ENCODE measurements at places on chromosomes 5 and 9.

DNA sequence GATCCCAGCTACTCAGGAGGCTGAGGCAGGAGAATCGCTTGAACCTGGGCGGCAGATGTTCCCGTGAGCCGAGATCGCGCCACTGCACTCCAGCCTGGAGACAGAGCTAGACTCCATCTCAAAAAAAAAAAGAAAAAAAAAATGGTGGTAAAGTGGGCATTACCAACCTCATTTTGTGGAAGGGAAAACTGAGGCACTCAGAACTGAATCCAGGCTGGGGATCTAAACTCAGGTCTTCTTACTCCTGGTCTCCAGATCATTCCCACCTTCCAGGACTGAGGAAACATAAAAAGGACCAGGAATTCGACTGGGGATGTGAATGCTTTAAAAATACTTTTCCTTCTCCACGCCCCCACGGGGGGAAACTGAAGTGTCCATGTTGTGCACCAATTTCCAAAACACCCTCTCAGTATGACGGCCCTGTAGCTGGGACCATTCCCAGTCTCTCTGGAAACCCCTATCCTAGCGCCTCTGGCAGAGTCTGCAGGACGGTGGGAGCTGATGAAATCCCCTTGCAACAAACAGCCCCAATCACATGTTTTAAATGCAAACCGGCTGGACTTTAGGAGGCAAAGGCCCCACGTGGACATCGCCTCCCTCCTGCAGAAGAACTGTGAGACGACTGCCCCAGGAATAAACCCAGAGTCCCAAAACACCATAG is 8.9 kb upstream of the AKNA start:
- H3K27me3 ChIP-seq, result no peaks in the 10 kb centered on the region
- no peaks in the 10 kb centered on the region for H3K4me1 ChIP-seq
- H3K4me3 ChIP-seq, result no peak overlapping the region

DNA sequence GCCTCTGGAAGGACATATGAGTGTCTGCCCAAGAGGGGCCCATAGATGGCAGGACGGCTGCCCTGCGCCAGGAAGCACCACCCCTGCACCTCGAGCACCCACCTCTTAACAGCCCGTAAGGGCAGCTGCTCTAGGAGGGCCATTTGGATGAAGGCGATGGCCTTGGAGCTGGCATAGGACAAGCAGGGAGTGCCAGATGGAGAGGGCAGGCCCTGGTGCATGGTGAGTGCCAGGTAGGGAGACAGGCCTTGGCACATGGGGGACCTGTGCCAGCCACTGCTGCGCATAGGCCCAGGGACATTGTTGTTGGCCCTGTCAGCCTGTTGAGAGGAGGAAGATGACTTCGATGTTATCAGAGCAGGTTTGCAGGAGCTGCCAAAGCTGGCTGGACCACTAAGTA is 134.2 kb downstream of the SLC25A46 start:
- no peaks in the 10 kb centered on the region for H3K27me3 ChIP-seq
- no peak overlapping the region for H3K27ac ChIP-seq

DNA sequence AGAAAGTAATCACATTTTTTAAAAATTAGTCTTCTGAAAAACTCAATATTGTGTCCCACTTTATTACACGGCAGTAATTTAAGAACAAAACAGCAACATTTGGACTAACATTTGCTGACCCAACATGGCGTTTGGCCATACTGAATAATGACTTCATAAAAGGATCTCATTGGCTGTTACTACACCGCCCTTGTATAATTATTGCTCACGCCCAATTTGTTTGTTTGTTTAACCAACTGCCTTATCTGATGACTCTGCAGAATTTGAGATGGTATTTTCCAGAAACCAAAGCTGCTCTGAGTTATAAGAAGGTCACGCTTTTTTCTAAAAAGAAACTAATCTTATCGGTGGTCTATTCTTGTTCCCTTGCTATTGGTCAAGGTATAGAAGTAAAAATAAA is 200.2 kb upstream of the TARS1 start:
- no peak for DNase-seq
- no peak overlapping the region for H3K27ac ChIP-seq
- no peak overlapping the region for H3K4me3 ChIP-seq

DNA sequence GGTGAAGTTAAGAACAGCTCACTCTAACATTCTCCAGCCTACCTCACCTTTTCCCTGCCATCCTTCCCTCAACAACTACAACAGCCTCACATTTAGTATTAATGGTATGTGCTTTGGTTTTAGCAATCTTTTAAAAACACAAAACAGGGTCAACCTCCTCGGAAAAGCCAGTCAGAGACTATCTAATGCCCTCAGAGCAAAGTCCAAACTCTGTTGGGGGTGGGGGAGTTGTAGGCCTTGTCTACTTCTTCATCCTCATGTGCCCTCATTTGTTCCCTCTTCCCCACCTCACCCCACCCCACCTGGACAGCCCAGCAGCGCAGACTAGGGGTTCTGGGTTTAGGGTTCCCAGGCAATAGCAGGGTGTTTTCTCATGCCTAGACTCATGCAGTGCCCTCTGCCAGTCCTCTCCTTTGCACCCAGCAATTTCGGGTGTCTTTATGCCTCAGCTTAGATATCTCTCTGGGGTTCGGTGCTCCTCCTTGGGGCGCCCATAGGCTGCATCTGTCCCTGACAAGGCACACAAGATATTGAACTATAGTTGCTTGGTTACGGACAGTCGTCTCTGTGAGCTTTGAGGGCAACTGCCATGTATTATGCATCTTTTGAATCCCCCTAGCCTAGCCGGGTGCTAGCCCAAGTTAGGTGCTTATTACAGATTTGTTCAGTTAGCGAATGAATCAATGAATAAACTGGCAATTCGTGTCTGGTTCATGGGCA is 762 bp upstream of the TCOF1 start:
- H3K4me1 ChIP-seq, result peaks cover 4% of the 10 kb centered on the region
- H3K27me3 ChIP-seq, result no peaks in the 10 kb centered on the region
- no peak overlapping the region for H3K4me3 ChIP-seq
- no peak for DNase-seq
- H3K27ac ChIP-seq, result no peak overlapping the region

DNA sequence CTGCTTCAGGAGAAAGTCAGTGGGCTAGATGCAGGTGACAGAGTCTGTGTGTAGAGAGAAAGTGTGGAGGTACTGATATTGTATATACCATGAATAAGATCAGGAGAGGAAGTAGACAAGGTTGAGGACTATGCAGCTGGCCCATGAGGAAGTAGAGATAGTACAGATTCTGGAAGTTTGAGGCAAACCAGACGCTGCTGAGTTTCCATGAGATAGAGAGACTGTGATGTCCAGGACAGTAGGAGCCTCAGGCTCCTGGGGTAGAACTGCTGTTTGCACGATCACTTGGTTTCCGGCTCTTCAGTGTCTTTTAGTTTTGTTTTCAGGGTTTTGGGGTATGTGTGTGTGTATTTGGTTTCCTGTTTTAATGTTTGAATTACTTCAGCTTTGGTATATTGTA is 13.6 kb downstream of the OTULINL start:
- H3K4me1 ChIP-seq, result no peaks in the 10 kb centered on the region
- no peaks in the 10 kb centered on the region for H3K27me3 ChIP-seq
- no peak overlapping the region for H3K27ac ChIP-seq
- no peak overlapping the region for H3K4me3 ChIP-seq
- no peak for DNase-seq

GRCh38 chr5:80406980-80407734 is 707 bp upstream of the ZFYVE16 start:
- no peaks in the 10 kb centered on the region for H3K27me3 ChIP-seq
- no peaks in the 10 kb centered on the region for H3K36me3 ChIP-seq
- H3K27ac ChIP-seq, result peak overlapping the region; percentile 75
- no peaks in the 10 kb centered on the region for H3K4me1 ChIP-seq
- no peak for DNase-seq

DNA sequence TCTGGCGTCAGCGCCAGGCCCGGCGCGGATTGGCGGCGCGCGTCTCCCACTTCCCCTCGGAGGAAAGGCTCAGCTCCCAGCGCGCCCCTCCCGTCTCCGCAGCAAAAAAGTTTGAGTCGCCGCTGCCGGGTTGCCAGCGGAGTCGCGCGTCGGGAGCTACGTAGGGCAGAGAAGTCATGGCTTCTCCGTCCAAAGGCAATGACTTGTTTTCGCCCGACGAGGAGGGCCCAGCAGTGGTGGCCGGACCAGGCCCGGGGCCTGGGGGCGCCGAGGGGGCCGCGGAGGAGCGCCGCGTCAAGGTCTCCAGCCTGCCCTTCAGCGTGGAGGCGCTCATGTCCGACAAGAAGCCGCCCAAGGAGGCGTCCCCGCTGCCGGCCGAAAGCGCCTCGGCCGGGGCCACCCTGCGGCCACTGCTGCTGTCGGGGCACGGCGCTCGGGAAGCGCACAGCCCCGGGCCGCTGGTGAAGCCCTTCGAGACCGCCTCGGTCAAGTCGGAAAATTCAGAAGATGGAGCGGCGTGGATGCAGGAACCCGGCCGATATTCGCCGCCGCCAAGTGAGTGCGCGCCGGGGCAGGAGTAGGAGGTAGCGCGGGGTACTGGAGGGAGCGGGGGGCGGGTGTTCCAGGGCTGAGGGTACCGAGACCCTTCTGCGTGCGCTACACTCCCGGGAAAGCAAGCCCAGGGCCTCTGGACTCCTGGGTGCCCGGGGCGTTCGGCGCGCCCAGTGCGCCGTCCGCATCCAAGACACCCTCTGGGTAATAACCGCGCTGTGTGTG is at the start of gene MSX2:
Gene MSX2 (plus strand): TSS at position 99 of the 777 bp plus-strand sequence. CDS start 78 bp downstream, at position 177.
- H3K4me3 ChIP-seq, result peak within 1 kb of the TSS; percentile 90
- DNase-seq, result peak; percentile 97
- H3K36me3 ChIP-seq, result peaks cover 2% of the 10 kb centered on the region
- peak within 1 kb of the TSS; percentile 74 for H3K27ac ChIP-seq
- H3K4me1 ChIP-seq, result peaks cover 23% of the 10 kb centered on the region

GRCh38 chr9:1154739-1155138 is 104.6 kb downstream of the DMRT2 start:
- H3K27ac ChIP-seq, result no peak overlapping the region
- no peaks in the 10 kb centered on the region for H3K27me3 ChIP-seq
- no peak for DNase-seq
- no peaks in the 10 kb centered on the region for H3K4me1 ChIP-seq

- H3K27ac ChIP-seq, result no peak overlapping the region
- DNase-seq, result no peak
- no peaks in the 10 kb centered on the region for H3K27me3 ChIP-seq
- H3K4me3 ChIP-seq, result no peak overlapping the region
- no peaks in the 10 kb centered on the region for H3K36me3 ChIP-seq
Observed at GRCh38 chr5:157455057-157455456, 5.0 kb upstream of the NIPAL4 start.

- no peaks in the 10 kb centered on the region for H3K27me3 ChIP-seq
- H3K27ac ChIP-seq, result no peak overlapping the region
- H3K4me3 ChIP-seq, result no peak overlapping the region
- DNase-seq, result no peak
Observed at GRCh38 chr9:2874001-2874750, 30.3 kb upstream of the PUM3 start.

GRCh38 chr5:21818370-21818720 is 1034.8 kb downstream of the CDH12 start:
- no peaks in the 10 kb centered on the region for H3K27me3 ChIP-seq
- H3K27ac ChIP-seq, result no peak overlapping the region
- DNase-seq, result no peak

DNA sequence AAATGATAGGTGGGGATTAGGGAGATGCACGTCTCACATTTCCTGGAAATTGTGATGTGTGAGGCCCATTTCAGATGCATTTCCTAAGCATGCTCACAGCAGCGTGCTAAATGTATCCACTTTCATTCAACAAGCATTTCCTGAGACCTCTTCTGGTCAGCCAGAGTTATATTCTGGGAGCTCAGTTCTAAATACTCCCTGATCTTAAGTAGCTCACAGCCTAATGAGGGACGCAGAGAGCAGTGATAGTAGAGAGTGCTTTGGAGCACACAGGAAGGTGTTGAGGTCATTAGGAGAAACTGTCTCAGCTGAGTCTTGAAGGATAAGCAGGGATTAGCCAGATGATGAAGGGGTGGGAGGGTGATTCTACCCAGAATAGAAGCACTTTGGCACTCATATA is 46.2 kb upstream of the FSD1L start:
- peak; percentile 69 for DNase-seq
- H3K4me1 ChIP-seq, result peaks cover 3% of the 10 kb centered on the region

DNA sequence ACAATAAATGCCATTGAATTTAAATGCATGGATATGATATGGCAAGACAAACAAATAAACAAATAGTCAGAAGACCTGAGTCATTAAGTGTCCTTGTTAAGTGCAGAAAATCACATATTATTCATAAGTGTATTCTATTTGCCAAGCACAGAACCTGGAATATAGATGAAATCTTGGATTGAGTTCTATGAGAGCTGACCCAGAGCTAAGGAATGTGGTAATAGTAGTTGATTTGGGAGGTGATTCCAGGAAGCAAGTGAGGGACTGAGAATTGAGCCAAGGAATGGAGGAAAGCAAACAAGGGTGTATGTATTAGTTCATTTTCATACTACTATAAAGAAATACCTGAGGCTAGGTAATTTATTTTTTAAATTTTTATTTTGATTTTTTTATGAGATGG is 208.9 kb downstream of the TRIM32 start:
- H3K4me3 ChIP-seq, result no peak overlapping the region
- DNase-seq, result no peak

- peaks cover 6% of the 10 kb centered on the region for H3K4me1 ChIP-seq
- no peak overlapping the region for H3K27ac ChIP-seq
- H3K4me3 ChIP-seq, result no peak overlapping the region
- DNase-seq, result no peak
- H3K36me3 ChIP-seq, result no peaks in the 10 kb centered on the region
Observed at GRCh38 chr5:113163328-113163727, 186.7 kb downstream of the DCP2 start.

DNA sequence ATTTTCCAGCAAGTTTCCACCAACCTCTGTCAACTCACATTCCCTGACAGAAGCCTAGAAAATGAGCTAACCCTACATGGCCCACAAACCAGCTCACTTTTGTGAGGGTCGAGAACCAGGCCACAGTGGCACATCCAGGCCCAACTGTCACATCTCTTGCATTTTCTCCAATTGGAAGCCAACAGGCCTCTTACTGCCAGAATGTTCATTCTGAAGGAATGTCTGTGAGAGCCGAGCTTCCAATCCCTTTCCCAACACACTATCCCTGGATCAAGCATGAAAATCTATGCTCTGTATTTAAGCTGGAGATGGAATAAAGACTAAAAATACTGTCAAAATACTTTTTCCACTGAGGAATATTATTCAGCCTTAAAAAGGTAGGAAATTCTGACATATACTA is 20.0 kb downstream of the MARCHF3 start:
- no peaks in the 10 kb centered on the region for H3K36me3 ChIP-seq
- no peak for DNase-seq
- H3K27me3 ChIP-seq, result no peaks in the 10 kb centered on the region

DNA sequence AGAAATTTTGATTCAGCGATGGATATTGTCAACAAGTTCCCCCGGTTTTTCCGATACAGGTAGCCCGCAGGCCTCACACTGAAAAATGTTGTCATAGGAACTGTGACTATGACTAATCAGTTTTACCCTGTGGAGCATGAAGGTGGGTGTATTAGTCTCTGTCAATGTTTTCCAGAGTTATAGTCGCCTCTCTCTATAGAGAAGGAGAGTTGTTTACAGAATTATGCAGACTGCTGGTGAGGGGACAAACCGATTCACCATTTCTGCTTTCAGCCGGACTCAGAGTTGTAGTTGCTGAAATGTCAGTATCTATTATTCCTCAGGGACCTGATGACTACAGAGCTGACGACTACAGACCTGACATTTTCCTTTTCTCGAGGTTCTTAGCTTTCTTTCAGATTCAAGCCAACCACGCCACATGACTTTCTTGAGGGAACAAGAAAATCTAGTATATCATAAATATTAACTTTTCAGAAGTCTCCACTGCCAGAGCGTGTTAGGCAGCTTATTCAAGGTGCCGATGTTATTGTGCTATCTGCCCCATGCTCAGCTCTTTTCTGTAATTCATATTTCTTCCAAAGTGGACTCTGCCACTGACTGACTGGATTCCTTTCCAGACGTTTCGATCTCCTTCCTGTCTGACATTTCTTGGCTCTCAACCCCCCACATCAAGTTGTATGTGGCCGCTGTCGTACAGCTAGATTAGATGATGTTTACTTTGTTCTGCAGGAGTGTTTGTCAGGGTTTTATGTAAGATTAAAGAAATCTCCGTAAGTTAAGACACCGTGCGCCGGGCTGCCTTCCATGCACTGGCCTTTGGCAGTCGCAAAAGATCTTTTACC is 178.1 kb downstream of the FGF1 start:
- H3K36me3 ChIP-seq, result no peaks in the 10 kb centered on the region

Measured in mesendoderm (in vitro differentiated cells).